DMS79 (cell line): ENCODE measurements at places on chromosomes 5 and 9.

DNA sequence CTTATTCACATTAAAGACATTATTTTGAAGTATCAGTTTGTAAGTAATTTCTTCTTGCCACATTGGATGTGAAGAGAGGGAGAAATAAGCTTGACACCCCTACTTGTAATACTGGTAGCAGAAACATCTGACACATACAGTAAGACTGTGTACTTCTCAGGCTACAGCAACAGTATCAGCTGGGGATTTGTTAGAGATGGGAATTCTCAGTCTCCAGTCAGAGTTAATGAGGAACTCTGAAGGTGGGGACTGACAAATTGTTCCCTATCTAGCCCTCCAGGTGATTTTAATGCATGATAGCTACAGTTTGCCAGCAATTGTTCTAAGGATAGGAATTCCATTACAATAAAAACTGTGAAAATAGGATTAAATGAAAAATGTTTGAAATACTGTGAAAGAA is 524.8 kb downstream of the PRR16 start:
- DNase-seq = no peak

GRCh38 chr5:170256571-170256970 is 23.8 kb downstream of the C5orf58 start:
- DNase-seq = no peak

GRCh38 chr5:82987188-82987587 is 90.0 kb downstream of the TMEM167A start:
- DNase-seq = no peak

DNA sequence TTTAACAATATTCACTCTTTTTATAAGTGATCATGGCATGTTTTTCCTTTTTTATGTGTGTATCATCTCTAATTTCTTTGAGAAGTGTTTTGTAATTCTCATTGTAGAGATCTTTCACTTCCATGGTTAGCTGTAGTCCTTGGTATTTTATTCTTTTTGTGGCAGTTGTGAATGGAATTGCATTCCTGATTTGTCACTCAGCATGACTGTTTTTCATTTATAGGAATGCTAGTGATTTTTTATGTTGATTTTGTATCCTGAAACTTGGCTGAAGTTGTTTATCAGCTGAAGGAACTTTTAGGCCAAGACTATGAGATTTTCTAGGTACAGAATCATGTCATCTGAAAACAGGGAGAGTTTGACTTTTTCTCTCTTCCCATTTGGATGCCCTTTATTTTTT is 13.1 kb upstream of the SPINK13 start:
- DNase-seq = no peak

- no peak for DNase-seq
Measured at GRCh38 chr9:125460346-125460745, 198.7 kb downstream of the GAPVD1 start.

GRCh38 chr5:23507278-23507685 is at the start of gene PRDM9:
Gene PRDM9, plus strand, starts transcription at chr5:23507609. Its CDS starts 1,425 bp downstream, at chr5:23509034.
- DNase-seq = no peak

GRCh38 chr9:699396-699795 is 142.1 kb upstream of the DMRT1 start:
- DNase-seq = no peak

DNA sequence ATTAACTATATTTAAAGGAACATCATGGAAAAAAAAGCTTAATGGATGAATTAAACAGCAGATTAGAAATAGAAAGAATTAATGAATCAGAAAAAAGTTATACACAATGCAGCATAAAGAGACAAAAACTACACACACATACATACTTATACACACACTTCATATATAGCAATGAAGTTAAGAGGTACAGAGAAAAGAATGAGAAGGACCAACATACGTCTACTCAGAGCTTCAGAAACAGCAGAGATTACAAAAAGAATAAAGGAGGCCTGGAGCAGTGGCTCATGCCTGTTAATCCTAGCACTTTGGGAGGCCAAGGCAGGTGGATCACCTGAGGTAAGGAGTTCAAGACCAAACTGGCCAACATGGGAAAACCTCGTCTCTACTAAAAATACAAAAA is 133.9 kb upstream of the TNPO1 start:
- no peak for DNase-seq

- no peak for DNase-seq
Measured at GRCh38 chr5:62432621-62433064, 20.1 kb downstream of the IPO11 start.

- DNase-seq = no peak
Measured at GRCh38 chr9:27053369-27054022, 48.0 kb upstream of the LRRC19 start.

- DNase-seq = no peak
Measured at GRCh38 chr9:131589124-131589711, 43.9 kb downstream of the PRRT1B start.

DNA sequence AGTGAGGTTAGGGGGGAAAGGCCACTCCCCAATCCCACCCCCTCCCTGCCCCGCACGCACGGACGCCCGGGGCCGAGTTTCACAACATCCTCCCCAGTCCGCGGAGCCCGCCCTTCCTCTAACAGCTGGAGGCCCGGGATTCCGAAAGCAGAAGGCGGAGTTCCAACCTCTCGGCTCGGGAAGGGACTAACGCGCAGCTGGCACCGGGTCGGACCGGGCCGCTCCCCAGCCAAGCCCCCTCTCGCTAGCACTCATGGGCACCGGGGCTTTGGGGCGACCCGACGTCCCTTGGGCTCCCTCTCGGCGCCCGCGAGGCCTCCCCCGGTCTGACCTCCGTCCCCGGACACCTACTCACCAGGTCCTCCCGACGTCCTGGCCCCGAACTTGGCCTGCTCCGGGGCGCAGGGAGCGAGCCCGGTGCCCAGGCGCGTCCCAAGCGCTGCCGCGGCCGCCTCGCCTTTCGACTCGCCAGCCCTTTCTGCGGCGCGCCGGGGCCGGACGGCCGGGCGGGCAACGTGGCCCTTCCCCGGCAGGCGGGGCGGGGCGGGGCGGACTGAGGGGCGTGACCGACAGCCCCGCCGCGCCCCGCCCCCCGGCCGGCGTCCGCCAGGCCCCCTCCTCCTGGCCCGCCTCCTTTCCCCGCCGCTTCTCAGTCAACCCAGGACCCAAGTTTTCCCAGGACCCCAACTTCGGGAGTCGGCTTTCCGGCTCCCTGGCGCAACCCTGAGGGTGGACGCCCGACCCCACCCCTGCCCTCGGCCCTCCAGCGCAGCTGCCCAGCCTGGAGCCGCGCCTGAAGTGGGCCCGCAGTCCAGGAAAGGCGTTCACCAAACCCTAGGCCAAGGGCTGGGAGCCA is at the start of gene MGAT1:
Gene MGAT1 (minus strand): TSS at position 482 of the 856 bp plus-strand sequence. CDS start 9,835 bp downstream, outside the sequence.
- no peak for DNase-seq

- no peak for DNase-seq
Measured at GRCh38 chr9:1707291-1707690, 307.9 kb upstream of the SMARCA2 start.

DNA sequence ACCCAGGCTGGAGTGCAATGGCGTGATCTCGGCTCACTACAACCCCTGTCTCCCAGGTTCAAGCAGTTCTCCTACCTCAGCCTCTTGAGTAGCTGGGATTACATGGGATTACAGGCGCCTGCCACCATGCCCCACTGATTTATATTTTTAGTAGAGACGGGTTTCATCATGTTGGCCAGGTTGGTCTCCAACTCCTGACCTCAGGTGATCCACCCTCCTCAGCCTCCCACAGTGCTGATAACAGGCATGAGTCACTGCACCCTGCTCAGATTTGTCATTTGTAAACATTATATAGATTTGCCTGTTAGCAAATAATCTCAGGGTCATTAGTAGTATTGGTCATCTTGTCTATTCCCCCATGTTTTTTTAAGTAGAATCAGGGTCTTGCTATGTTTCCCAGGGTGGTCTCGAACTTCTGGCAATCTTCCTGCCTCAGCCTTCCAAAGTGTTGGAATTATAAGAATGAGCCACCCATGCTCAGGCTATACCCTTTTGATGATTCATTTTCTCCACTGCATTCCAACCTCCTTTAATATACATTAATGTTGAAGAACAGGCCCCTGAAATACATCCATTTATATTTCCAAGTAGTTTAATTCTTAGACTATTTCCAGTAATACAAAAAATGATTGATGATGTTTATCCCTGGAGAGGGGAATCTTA is 17.3 kb downstream of the CENPH start:
- DNase-seq = no peak

- no peak for DNase-seq
Measured at GRCh38 chr5:59275170-59275509, 618.4 kb downstream of the PDE4D start.

- DNase-seq = no peak
Measured at GRCh38 chr9:88378317-88378716, 9.9 kb upstream of the SPIN1 start.

GRCh38 chr5:90645024-90645610 is 86.5 kb downstream of the ADGRV1 start:
- no peak for DNase-seq

GRCh38 chr9:124506433-124506832 is 766 bp downstream of the NR5A1 start:
- no peak for DNase-seq

- DNase-seq = peak; percentile 69
Measured at GRCh38 chr5:522116-522515, 2.1 kb downstream of the SLC9A3 start.

- DNase-seq = no peak
Measured at GRCh38 chr5:156340893-156341292, 13.9 kb downstream of the SGCD start.

GRCh38 chr9:81423589-81424326 is 265.6 kb downstream of the TLE1 start:
- DNase-seq = no peak

GRCh38 chr5:138972836-138973235 is 97.7 kb upstream of the LRRTM2 start:
- no peak for DNase-seq
